ENCODE measurements at places on chromosomes 12 and 14. TPM values are rescaled to one million over a fixed set of nuclear protein-coding genes. Genes with fewer than 3 reads are reported as not detected.

Gene FAM90A1
- 0.39 TPM for total RNA-seq

Gene DPPA3
- 3.9 TPM for total RNA-seq

Gene INHBE
- 5.0 TPM for total RNA-seq

Gene GLI1
- total RNA-seq, result 16.2 TPM

Gene NPFF
- total RNA-seq, result 0.57 TPM

Gene IFNG-AS1
- total RNA-seq, result not detected

Gene TC2N
- total RNA-seq, result 29.6 TPM

Gene IL31
- total RNA-seq, result not detected

Gene MYO1A
- 0.32 TPM for total RNA-seq

Gene BLTP3B
- 22.4 TPM for total RNA-seq

Gene LRRK2
- 0.23 TPM for total RNA-seq

Gene B4GALNT3
- total RNA-seq, result 19.0 TPM

Gene DDHD1
- total RNA-seq, result 16.1 TPM

Gene LTB4R
- 6.9 TPM for total RNA-seq
